Cardiac muscle cell (in vitro differentiated cells and primary cell): ENCODE measurements at places on chromosomes 3 and 15. TPM values are rescaled to one million over a fixed set of nuclear protein-coding genes. Genes with fewer than 3 reads are reported as not detected.

WDR93 gene
- polyA plus RNA-seq, result 0.59 and 0.73 TPM in 2 replicates

PPP1R2 gene
- polyA plus RNA-seq, result 63.0 and 87.0 TPM in 2 replicates

EXD1 gene
- not detected in 2 replicates for polyA plus RNA-seq

ISG20 gene
- not detected in 2 replicates for polyA plus RNA-seq

ASTE1 gene
- 5.9 and 9.7 TPM in 2 replicates for polyA plus RNA-seq

IL12A gene
- not detected in 2 replicates for polyA plus RNA-seq

DNAH1 gene
- 0.81 and 1.4 TPM in 2 replicates for polyA plus RNA-seq

KBTBD13 gene
- polyA plus RNA-seq, result 4.8 and 5.0 TPM in 2 replicates

CCR1 gene
- polyA plus RNA-seq, result not detected in 2 replicates

PROK2 gene
- polyA plus RNA-seq, result not detected in 2 replicates

CCR5 gene
- polyA plus RNA-seq, result not detected in 2 replicates

PYGO1 gene
- 5.4 and 7.2 TPM in 2 replicates for polyA plus RNA-seq

CCDC80 gene
- polyA plus RNA-seq, result 27.7 and 33.3 TPM in 2 replicates

FBXW12 gene
- polyA plus RNA-seq, result 0.39 TPM in 1 of 2 replicates, not detected in the other

SNRPN gene
- polyA plus RNA-seq, result 599 and 650 TPM in 2 replicates

RETNLB gene
- not detected in 2 replicates for polyA plus RNA-seq

ADIPOQ gene
- not detected in 2 replicates for polyA plus RNA-seq

KBTBD12 gene
- polyA plus RNA-seq, result 0.02 and 0.91 TPM in 2 replicates

GOLGA8J gene
- 0.27 TPM in 1 of 2 replicates, not detected in the other for polyA plus RNA-seq

ZPLD1 gene
- 0.42 TPM in 1 of 2 replicates, not detected in the other for polyA plus RNA-seq

SLC22A13 gene
- polyA plus RNA-seq, result 0.14 and 0.37 TPM in 2 replicates

AHSG gene
- 0.59 TPM in 1 of 2 replicates, not detected in the other for polyA plus RNA-seq

GABRB3 gene
- polyA plus RNA-seq, result 1.2 and 3.1 TPM in 2 replicates

PTPRG gene
- 15.2 and 19.0 TPM in 2 replicates for polyA plus RNA-seq

IL5RA gene
- not detected in 2 replicates for polyA plus RNA-seq

ANKRD34C gene
- polyA plus RNA-seq, result not detected in 2 replicates

TGM5 gene
- not detected in 2 replicates for polyA plus RNA-seq

GALNT15 gene
- 0.49 and 0.97 TPM in 2 replicates for polyA plus RNA-seq

ECE2 gene
- polyA plus RNA-seq, result not detected in 2 replicates

SLC25A38 gene
- 21.3 and 29.1 TPM in 2 replicates for polyA plus RNA-seq

NUP210 gene
- polyA plus RNA-seq, result 23.7 and 28.6 TPM in 2 replicates
